ENCODE measurements at places on chromosomes 16 and 17.

DNA sequence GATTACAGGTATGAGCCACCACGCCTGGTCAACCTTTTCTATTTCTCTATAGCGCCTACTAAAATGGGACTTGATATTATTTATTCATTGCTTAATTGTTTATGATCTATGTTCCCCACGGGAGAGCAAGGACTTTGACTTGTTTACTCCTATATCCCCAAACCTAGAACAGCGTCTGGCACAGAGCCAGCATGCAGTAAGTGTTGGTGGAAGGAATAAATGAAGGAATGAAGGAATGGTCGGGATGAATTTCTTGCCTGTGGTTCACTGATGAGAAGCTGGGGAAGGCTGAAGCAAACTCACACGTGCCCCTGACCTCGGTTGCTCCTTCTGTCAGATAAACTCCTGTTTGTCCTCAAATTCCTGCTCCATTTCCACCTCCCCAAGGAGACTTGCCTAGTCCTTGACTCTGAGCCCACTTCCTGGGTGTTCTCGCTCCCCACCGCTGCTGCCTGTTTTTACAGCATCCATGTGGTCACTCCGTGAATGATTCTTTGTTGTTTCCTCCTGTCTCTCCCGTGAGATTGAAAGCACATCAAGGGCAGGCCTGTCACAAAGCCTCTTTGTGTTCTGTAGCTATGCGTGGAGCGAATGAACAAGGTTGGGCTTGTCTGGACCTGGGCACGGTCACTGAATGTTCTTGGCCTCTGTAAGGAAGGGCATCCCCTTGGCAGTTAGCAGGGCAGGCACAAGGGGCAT is 17.3 kb downstream of the C17orf100 start:
- DNase-seq, result no peak

GRCh38 chr16:89413811-89414585 is 76.4 kb downstream of the ANKRD11 start:
- no peak for DNase-seq

- DNase-seq, result no peak
Observed at GRCh38 chr17:45137561-45138305, 2.2 kb downstream of the ACBD4 start.

DNA sequence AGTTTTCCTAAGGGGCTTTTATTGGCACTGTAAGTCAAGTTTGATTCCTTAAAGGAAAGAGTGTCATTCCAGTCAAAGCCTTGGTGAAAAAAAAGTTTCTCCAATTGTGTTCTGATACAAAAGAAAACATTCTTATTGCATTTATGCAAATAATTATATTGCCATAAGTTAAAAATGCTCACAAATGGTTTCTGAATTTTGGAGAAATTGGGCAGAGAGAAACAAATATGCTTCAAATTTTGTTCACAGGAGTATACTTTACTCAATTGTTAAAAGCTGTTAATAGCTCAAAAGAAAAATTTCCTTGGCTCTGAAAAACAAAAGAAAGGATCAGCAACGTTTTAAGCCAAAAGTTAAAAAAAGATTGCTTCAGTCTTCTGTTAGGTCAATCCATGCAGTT is 60.2 kb downstream of the PIGL start:
- no peak for DNase-seq

- DNase-seq, result no peak
Observed at GRCh38 chr17:58337210-58337599, 8.6 kb upstream of the TSPOAP1 start.

GRCh38 chr16:49589544-49590031 is 216.0 kb downstream of the C16orf78 start:
- DNase-seq, result no peak

DNA sequence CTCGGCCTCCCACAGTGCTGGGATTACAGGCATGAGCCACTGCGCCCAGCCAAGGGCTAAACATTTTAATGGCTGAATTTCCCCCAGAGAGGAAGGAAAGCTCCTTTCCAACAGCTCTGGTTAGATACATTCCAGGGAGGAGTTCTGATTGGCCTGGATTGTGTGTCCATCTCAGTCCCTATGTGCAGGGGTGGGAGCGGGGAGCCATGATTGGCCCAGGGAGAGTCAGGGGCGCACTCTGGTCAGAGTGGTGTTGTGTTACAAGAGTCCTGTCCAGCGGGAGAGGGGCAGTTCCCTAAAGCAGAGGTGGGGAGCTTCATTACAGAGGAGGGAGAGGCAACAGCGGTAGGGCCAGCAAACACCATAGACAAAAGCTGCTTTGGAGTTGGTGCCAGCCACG is 75.0 kb downstream of the RAP1GAP2 start:
- no peak for DNase-seq

DNA sequence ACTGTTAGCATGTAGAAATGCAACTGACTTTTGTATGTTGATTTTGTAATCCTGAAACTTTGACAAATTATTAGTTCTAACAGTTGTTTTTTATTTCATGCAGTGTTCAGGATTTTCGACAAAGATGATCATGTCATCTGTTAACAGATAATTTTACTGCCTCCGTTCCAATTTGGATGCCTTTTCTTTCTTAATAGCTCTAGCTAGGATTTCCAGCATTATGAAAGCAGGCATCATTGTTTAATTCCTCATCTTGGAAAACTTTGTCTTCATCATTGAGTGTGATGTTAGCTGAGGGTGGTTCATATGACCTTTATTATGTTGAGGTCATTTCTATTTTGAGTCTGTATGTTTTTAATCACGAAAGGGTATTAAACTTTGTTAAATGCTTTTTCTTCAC is 31.9 kb downstream of the RMI2 start:
- no peak for DNase-seq

DNA sequence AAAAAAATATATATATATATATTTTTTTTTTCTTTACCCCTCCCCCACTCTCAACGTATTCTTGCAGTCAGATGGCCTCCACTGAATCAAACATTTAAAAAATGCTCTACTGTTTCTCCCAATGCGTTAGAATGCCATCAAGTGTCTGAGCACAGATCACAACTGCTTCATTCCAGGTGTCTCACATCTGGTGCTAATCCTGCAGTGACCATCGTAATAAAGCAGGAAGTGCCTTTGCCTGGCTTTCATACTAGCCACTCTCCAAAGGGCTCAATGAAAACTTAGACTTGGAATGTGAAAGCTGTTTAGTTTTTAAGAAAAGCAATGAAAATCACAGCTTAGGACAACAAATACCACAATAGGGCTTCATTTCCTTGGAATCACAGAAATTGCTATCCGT is 37.2 kb downstream of the SKAP1 start:
- no peak for DNase-seq

- no peak for DNase-seq
Observed at GRCh38 chr16:56163938-56164337, 27.4 kb upstream of the GNAO1 start.
